ENCODE measurements at places on chromosomes 12 and 14.
A peak's percentile ranks its signal among the peaks of the same experiment; 100 is the strongest.

DNA sequence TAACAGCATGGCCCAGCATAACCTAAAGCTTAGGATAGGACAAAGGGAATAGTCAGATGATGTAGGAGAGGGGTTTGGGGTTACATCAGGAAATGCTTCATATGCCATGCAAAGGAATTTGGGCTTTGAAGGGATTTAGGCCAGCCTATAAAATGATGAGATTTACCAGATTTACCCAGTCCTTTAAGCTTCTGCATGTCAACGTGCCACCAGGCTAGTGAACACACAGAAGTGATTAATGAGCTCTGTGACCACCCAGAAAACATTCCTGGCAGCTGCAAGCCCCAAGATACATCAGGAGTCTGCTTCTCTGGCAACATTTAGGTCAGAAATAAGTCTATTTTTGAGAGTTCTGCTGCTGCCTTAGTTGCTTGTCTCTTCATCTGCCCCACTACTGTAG lies 118.3 kb downstream of the LRIG3 start:
- DNase-seq: no peak

DNA sequence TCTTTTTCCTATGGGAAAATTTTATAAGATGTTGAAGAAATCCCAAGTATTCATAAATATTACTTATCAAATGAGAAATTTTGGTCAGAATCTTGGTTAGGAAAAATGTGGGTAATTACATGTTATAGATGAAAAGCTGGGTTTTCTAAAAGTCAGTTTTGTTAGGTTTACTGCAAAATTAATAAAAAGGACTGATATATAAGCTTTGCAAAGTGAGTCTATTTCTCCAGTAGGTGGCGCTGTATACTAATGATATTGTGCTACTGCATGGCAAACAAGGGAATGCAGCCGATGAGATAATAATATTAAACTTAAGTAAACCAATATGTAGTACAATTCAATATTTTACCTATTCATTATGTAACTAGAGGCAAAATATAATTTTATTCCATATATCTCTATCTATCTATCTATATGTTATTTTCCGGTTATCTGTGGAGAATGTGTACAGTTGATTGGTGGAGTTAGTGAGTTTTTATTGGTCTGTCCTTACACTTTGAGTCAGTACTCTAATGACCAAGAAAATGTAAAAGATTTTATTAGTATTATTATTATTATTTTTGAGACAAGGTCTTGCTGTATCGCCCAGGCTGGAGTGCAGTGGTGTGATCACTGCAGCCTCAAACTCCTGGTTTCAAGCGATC lies 32.9 kb downstream of the MIPOL1 start:
- DNase-seq: no peak

DNA sequence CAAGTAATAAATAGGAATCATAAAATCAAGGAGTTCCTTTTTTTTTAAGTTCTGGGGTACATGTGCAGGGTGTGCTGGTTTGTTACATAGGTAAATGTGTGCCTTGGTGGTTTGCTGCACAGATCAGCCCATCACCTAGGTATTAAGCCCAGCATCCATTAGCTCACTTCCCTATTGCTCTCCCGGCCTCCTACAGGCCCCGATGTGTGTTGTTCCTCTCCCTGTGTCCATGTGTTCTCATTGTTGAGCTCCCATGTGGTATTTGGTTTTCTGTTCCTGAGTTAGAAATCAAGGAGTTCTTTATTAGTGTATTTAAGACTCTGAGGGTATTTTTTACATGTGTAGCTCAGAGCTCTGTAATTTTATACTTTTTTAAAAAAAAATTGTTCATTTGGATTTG lies 86.0 kb downstream of the SCFD1 start:
- DNase-seq: no peak

DNA sequence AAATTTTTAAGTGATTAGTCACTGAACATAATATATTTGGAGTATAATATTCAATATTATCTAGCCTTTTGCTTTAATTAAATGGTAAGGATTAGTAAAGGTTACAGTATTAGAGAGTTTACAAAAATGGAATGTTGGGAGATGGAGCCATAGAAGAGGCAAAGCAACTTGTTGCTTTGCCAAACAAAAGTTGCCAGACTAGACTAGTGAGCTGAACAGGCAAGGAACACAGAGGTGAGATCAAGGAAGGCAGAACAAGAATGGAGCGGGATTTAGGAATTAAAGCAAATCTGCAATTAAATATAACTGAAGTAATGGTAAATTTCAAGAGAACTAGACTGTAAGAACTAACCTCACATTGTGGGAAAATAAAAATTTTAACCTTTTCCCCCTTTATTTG lies 5.1 kb downstream of the ARF6 start:
- DNase-seq: no peak

- DNase-seq: no peak
These were observed 6.3 kb downstream of the FLRT2 start for GRCh38 chr14:85535991-85536832.

DNA sequence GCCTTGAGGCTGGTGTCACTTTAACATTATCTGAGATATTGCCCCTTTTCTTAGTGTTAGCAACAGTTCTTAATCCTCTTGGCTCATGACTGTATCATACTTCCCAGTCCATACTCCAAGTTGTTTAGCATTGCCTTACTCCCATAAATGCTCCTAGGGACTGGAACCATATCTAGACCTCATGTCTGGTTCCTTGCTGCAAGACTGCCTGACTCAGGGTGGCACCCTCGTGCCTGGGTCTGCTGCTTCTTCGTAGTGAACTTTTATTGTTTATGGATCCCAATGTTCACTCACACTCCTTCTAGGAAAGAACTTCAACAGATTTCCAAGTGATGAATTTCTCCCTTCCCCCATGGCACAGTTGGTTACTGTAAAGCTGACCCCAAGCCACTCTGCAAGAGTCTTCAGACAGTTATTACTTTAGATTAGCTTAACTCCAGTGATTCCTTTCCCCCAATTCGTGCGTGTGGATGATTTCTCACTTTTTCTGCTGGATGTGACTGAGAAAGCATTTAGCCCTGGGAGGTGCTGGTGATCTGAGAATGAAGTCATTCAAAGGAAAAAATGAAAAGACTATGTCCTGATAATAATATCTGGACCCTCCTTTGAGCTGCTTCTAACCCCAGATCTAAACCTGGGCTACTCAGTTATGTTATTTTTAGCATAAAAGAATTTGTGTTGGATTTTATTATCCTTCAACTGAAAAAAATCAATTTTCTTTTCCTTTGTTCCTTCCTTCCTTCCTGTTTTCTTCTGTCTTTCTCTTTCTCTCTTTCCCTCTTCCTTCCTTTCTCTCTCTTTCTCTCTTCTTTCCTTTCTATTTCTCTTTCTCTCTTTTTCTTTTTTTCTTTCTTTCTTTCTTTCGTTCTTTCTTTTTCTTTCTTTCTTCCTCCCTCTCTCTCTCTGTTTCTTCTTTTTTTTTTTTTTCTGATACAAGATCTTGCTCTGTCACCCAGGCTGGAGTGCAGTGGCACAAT lies 47.5 kb upstream of the PPP1R12A start:
- no peak for DNase-seq

- no peak for DNase-seq
These were observed 110.5 kb upstream of the CLEC14A start for GRCh38 chr14:38366374-38366773.

GRCh38 chr14:88866305-88866704 lies 41.9 kb downstream of the TTC8 start:
- no peak for DNase-seq

GRCh38 chr14:45198551-45198950 lies 54.5 kb downstream of the MIS18BP1 start:
- DNase-seq: no peak

- DNase-seq: no peak
These were observed 3.8 kb downstream of the CCDC88C start for GRCh38 chr14:91413547-91414474.

DNA sequence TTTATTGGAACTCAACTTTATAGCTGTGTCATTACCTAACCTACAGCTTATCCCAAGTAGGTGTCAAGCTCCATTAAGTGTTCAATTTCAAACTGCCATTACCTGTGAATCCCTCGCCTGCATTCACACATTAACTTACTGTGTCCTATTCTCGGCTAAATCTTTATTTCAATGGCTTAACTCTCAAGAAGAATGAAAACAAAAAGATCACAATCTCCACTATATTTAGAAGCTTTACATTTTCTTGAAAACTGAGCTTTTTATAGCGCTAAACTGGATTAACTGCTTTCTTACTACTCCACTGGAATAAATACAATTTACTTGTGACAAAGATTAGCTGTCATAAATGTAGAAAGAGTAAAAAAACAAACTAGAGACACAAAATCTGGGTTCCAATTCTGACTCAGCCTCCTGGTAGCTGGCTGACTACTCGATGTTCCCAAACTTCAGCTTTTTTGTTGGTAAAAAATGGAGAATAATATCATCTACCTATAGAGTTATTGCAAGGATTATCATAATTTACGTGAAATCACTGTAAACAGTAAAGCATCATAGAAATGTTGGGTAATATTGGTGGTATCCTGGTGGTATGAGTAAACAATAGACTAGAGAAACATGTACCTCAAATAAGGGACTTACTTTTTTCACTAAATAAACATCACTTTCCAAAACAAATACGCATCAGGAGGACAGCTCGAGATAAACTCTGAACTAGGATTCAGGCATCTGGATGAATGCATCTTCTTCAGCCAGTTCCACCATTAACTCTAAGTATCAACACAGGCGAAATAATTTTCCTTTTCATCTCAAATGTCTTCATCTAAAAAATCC lies 1.7 kb downstream of the RALGAPA1 start:
- DNase-seq: no peak

- no peak for DNase-seq
These were observed 175.8 kb downstream of the TTC8 start for GRCh38 chr14:89000007-89000942.

DNA sequence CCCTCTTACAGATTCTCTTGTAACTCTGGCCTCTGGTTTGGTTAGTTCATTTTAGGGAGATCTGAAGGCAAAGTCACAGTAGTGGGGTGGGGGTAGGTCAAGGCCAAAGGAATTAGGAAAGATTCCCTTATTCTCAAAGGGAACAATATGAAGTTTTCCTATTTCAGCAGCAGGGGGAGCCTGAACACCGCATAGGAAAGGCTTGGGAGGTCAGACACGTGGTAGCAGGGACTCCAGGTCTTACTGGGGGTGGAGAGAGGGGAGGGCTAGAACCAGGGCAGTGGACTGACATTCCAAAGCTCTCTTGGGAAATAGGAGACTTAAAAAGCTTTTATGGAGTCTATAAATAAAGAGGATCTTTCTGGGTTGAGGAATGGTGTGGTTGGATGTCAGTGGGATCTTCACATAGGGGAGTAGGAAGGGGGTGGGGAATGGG lies 1.3 kb downstream of the ZC3H10 start:
- peak; percentile 50 for DNase-seq

DNA sequence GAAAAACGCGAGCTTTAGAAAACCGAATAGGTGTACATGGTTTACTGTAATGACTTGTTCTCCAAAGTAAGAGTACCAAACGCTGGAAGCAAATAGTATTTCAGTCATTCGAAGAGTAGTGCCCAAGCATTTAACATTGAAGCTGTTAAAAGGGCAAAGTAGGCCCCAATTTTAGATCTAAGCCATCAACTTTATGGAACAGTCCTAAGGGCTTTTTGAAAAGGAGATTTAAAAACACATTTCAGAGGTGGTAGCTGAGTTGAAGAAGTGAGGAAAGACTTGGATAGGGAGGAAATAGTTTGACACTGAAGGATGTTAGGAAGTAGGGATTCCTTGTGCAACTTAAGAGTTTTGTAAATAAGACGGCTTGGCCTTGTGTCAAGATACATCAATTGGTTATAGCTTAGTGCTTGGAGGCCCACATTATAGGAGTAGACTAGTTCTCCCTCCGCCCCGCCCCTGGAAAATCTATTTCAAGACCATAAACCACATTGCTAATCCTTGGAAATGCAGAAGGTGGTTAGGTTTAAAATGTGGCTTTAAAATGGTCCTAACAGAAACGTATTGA lies 783 bp upstream of the TUBA1B start:
- no peak for DNase-seq

DNA sequence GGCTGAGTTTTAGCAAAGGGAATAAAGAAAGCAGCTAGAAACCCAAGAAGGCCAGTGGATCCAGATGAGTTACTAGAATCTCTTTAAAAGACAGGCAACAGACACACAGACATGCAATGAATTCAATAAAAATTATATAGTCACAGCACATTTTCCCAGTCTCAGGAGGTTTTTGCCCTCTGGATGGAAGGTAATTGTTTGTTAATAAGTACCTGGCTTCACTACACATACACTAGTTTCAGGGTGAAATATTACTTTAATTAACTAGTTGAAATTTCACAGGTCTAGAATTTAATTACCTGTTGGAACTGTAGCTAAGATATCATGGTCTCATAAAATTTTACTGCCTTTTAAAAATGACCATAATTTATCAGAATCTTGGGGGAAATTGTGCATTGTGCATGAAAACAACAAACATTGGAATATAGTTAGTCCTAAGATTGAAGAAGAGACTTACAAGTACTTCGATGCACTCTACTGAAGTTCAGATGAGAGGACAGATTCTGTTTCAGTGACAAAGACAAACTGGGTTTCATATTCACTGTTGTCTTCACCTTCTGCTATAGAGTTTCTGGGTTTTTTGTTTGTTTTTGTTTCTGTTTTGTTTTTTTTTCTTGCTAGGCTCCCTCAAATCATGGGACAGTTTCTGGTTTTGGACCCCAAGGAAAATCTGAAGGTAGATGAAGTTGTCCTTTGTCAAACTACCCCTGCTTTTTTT lies 277.0 kb upstream of the GARIN6 start:
- no peak for DNase-seq

- no peak for DNase-seq
These were observed 239.7 kb downstream of the BCAT1 start for GRCh38 chr12:24709216-24709615.

DNA sequence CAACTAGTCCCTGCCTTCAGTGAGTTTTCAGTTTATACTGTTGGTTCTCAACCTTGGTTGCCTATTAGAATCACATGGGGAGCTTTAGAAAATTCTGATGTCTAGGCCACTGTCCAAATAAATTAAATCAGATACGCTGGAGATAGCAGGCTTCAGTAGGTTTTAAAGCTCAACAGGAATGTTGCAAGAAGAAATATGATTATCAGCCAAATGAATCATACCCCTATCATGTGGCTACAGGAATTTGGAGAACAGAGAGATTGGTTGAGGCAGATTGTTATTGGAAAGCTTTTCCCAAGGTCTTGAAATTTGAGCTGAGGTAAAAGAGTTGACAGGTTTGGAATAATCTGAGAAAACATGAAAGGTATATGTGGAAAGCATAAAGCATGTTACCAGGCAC lies 125.3 kb downstream of the WIF1 start:
- no peak for DNase-seq

Measured in neural crest cell (in vitro differentiated cells).